ENCODE measurements at places on chromosomes 2 and 18.

- DNase-seq, result no peak
These were observed 94.6 kb downstream of the LDLRAD4 start for GRCh38 chr18:13313006-13313686.

DNA sequence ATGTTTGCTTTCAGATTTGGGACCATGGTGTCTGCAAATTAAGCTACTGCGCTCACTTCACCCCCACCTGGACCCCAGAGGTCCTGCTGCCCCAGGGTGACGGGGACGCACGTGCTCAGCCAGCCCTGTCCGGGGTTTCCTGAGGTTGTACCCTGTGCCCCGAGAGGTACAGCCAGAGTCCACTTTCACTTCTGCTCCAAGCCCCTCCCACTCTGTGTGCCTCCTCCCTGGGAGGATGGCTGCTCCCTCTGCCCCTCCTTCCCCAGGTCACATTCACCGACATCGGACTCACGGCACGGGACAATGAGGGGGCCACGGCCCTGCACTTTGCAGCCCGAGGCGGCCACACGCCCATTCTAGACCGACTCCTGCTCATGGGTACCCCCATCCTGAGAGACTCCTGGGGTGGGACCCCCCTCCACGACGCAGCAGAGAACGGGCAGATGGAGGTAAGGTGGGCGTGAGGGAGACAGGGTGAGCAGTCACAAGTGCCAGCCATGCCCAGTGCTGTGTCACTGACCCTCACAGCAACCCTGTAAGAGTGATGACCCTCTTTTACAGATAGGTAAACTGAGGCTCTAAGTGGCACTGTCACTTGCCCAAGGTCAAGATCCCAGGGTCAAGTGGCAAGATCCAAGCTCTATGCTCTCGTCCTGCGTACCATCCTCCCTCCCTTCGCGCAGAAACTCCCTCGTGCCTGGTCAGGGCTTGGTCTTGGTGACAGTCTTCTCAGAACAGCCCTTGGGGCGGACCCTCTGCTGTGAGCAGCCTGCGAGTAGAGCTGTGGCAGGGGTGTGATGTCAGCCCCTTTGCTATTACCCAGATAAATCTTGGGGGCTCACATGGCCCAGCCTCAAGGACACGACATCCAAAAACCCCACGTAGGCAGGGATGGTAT, 7.6 kb downstream of the ESPNL start:
- DNase-seq, result peak; percentile 78

DNA sequence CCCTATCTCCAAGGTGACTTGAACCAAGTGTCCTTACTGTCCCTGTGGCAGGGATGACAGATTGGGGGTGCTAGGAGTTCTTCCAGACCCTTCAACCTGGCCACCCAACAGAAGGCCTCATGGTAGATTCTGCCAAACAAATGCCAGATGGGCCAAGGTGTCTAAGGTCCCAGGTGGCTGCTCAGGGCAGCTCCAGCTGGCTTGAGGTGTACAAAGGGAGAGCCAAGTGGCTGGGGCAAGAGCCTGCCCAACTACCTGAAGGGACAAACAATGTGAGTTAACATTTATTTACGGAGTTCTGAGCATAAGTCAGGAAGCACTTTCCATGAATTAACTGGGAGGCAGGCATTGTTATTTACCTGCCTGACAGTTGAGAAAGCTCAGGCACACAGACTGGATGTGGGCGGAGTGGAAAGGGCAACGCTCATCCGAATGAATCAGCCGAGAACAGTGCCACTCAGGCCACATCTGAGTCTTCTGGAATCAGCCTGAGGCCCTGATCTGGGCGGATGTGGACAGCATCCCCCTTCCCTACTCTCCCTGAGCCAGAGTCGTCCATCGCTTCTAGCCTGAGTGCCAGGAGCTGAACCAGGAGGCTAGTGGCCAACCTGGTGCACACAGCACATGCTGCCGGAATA, 4.4 kb upstream of the KCNIP3 start:
- no peak for DNase-seq

DNA sequence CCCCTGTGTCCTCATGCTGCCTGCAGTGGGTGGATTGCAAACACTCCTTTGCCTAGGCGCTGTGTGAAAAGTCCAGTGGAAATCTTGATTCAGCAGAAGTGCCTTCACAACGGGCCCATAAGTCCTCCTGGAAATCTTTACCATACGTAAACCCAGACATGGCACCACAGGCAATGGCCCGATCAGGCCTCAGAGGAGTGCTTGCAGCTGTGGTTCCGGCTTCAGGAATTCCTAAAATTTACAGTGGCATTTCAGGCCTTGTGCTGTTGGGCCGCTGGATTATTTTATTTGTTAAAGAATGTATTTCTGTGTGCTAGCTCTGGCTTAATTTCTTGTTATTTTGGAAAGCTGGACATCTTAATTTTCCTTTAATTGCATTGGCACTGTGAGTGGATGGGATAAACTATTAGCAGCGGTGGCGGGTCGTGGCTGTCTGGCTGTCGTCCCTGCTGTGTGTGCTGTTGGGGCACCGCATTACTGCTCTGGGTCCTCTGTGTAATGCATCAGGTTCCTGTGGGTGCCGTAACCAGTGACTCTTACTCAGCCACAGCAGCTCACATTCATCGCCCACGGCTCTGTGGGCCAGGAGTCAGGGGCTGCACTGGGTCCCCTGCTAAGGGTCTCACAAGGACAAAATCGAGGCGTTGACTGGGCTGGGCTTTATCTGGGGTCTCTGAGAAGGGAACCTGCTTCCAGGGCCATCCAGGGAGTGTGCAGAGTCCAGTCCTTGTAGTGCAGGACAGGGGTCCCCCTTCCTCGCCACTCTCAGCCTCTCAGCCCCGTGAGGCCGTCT, 73.1 kb downstream of the RTP5 start:
- no peak for DNase-seq

DNA sequence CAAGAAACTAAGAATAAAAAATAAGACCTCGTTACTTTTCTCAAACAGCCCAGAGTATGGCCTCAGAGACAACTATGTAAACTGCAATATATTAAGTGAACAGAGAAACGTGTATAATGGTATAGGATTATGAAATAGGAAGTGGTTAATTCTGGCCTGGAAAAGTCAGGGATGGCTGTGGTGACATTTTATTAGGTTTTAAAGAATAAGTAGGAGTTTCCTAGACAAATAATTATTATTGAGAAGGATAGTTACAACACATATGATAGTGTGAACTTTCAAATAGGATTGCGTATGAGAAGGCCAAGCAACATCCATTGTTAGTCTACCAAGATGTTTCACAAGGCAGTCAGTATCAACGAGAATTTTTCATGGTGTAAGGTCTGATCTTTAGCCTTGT, 244.1 kb downstream of the LPIN1 start:
- no peak for DNase-seq

- DNase-seq, result no peak
These were observed 654.3 kb downstream of the LRRTM4 start for GRCh38 chr2:76867854-76868253.

- DNase-seq, result no peak
These were observed 38.1 kb downstream of the FER1L5 start for GRCh38 chr2:96680561-96681141.

DNA sequence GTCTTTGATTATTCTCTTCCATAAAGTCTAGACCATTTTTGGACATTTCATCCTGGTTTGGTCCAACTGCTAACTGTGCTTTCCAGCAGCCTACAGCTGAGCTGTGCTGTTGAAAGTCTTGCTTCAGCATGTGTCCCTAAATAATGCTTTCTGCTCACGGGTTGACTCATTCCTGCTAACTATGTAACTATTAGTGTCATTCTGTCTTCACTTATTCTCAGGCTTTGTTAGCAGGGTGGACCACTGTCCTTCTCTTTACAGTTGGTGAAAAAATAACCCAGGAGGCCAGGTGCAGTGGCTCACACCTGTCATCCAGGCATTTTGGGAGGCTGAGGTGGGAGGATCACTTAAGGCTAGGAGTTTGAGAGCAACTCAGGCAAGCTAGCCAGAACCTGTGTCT, 8.9 kb downstream of the ADAM23 start:
- DNase-seq, result no peak

DNA sequence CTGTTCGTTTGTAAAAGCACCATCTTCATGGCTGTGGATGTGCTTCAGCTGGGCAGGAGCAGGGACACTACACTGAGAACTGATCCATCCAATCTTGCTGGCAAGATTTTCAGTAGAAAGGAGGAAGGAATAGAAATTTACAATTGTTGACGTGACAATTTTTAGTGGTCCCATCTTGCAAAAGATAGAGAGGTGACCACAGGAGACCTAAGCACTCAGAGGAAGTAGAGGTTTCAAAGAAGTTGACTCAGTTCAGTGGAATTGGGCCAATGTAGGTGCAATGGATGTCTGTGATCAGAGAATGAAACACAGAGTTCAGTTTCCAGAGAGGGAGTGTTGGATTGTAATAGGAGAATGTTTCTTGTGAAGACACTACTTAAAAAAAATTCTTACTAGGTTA, 1.4 kb downstream of the UGT1A5 start:
- DNase-seq, result no peak

GRCh38 chr2:176084611-176085119, 903 bp upstream of the EVX2 start:
- no peak for DNase-seq

- no peak for DNase-seq
These were observed 759.9 kb upstream of the HS6ST1 start for GRCh38 chr2:129078548-129078947.

DNA sequence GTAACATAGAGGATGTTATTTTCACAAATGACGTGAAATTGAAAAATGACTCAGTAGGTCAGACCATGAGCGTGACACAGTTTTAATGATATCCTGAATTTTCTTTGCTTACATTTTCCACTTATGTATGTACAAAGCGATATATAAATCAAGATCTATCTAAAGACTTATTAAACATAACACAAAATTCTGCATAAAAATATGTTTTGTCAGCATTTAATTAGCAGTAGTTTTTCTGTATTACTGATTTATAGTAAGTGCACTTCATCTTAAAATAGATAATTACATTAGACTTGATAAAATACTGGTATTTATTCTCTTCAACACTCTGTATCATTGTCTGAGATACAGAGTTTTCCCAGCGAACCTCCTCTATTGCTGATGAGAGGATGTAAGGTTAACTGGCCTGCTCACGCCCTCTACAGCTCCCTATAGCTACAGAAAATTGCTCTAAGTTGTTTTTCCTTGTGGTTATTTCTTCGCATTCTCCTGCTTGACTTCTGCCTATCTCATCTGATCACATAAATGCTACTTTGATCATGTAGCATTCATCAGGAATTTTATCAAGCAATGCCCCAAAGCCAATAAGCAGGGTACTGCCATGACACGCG, 548.8 kb upstream of the REG3G start:
- no peak for DNase-seq

DNA sequence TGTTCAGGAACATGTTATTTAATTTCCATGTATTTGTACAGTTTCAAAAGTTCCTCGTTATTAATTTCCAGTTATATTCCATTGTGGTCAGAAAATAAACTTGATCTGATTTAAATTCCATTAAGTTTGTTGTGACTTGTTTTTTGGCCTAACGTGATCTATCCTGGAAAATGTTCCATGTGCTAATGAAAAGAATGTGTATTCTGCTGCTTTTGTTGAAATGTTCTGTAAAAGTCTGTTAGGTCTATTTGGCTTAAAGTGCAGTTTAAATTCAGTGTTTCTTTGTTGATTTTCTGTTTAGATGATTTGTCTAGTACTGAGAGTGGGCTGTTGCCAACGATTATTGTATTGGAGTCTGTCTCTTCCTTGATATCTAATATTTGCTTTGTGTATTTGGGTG, 148.0 kb downstream of the UBR3 start:
- no peak for DNase-seq

DNA sequence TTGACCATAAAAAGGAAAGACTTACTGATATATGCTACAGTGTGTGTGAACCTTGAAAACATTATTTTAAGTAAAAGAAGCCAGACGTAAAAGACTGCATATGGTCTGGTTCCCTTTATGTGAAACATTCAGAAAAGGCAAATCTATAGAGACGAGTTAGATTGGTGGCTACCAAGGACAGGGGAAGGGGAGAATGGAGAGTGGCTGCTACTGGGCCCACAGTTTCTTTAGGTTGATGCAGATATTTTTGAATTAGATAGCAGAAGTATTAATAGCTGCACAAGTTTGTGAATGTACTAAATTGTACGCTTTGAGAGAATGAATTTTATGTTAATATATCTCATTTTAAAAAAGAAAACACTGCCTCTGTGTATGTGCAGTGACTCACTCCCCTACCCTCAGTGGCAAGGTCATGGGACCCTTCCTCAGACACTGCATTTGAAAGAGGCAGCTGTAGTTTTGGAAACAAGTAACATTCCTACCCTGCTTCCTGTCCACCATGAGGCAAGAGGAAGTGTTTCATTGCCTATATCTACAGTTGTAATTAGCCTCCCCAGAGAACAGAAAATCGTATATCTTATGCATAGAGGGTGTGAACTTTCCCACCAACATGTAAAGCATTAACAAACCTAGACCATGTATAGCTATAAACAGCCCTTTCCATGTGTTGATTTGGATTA, 29.8 kb upstream of the ARMC9 start:
- no peak for DNase-seq

DNA sequence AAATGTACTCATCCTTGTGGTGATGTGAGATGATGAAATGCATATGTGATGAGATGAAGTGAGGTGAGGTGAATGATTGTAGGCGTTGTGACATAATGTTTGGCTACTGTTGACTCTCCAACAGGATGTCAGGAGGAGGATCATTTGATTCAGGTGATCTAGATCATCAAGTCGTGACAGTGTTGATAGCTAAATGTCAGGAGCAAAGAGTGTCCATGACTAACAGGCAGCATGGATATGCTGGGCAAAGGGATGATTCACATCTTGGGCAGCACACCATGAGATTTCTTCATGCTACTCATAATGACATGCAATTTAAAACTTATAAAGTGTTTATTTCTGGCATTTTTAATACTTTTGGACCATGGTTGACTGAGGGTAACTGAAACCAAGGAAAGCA, 40.2 kb upstream of the UBXN4 start:
- DNase-seq, result no peak

DNA sequence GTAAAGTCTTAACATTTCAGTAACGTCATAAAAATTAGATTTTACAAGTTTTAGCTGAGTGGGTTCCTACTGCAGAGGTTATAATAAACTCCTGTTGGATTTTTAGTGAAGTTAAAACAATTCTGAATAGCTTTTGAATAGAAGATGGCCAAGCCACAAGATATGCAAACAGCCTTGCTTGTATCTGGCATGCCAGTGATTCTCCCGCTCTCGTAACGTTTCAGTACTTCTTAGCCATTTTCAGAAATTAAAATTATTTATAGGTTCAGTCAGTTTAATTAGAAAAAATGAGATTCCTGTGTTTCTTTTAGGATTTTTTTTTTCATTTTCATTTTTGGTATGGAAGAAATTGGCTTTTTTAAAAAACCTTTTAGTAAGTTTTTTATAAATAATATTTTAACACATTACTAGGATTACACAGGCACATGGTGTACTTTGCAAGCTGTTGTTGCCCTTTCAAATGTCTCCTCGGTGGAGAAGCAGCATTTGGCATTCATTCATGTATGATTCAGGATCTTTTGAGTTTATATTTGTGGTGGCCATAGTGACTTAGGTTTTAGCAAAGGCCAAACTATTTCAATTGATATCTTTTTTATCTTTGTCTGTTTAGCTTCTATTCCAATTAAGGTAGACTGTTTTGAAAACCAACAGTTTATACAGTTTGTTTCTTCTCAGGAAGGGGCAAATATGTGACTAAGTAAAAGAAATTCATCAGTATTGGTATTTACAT, 30.6 kb upstream of the RND3 start:
- no peak for DNase-seq
